Stimulated activated CD4-positive, alpha-beta T cell treated with anti-CD3 and anti-CD28 coated beads, TNF-alpha, amount 100 ng/mL, for 4 hours (primary cell): ENCODE measurements at places on chromosomes 1 and 21.

GRCh38 chr1:178630417-178630816, 94.6 kb upstream of the RALGPS2 start:
- DNase-seq = no peak

GRCh38 chr1:101282314-101283038, 45.7 kb downstream of the S1PR1 start:
- DNase-seq = no peak

DNA sequence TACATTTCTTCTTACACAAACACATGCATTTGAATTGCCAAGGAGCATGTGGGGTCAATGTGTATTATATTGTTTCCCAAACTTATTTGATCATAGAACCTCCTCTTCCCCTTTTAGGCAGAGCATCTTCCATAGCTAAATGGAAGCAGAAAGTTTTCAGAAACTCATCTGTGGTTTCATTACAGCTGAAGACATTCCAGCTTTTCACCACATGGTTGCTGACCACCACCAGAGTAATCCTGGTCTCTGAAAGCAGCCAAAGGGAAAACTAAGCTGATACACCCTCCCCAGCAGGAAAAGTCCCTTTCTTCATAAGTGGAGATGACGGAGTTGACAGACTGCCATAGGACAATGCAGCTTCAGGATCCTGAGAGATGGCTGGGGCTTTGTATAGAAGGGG, 30.2 kb upstream of the OTUD3 start:
- no peak for DNase-seq

GRCh38 chr1:167514288-167514687, 4.0 kb downstream of the CD247 start:
- DNase-seq = no peak

GRCh38 chr21:32406405-32406804, 6.1 kb upstream of the EVA1C start:
- DNase-seq = no peak

DNA sequence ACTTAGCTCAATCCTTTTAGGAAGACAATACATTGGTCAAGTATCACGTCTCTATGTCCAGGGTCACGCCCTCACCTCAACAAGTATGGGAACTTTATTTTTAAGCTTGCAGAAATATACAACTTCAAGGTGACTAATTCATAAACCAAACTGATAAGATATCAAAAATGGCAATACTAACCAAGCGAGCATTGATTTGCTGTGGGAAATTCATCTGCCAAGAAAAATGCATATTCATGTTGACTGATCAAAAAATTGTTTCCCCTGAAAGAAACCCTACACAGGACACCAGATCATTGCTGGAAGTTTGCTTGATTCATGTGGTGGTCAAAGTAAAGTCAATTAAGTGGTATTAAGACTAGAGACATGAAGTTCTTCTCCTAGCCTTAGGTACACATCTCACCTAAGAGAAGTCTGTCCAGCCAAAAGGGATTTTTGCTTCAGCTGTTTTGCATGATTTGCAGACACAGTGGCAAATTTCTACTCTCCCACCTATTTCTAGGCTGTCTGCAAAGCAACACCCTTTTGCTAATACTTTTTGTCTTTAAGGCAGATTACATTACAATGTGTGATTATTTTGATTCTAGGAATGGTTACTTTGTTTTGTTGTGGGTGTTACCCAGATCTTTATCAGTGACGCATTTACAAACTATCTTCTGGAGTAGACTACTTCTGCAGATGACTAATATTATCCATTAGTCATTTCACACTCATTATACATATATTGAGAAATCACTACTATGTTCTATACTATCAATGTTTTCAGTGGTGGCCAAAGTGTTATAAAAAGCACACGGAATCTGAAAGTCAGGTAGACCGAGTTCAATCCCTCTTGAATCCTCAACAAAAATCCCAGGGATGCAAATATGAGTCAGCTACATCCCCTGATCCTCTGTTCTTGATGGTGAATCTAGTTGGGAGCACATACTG, 12.4 kb downstream of the SAMSN1 start:
- DNase-seq = no peak

DNA sequence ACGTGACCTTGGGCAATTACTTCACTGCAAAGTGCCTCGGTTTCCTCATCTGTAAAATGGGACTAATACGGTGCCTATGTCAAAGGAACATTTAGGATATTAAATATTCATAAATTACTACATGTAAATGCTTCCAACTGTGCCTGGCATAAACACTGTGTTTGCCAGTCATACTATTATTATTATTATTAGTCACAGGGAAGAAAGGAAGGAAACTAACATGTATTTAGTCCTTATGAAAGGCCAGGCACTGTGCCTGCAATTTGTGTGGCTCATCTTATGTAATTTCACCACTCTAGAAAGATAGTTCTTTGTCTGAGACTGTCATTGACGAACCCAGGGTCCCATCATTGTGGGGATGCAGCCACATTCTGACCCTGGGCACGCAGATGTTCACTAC, 45.0 kb downstream of the EPHB2 start:
- no peak for DNase-seq

DNA sequence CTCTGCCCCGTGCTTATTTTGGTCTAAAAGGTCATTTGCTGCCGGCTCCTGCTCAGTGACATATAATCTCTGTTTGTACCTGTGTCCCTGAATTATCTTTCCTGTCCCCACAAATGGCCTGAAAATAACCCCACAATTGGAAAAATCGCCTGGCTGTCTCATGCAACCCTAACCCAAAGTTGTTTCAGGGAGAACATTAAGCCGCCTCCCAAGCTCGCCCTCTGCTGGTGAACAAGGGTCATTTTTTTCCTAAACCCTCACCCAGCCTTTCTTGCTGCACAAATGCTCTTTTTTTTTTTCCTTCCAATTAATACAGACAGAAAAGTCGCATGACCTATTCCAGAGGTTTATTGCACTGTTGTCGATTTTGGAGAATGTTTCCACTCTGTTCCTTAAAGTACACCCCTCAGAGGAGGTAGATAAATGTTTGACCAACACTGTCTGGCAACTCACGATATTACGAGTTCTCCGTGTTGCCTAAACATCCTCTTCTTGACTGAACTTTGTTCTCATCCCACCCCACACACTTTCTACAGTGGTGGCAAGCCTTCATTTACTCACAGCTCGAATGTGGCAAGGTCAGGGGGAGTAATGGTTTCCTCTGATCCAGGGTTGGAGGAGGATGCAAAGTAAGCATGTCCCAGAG, 148.7 kb downstream of the ZZZ3 start:
- peak; percentile 6 for DNase-seq

- no peak for DNase-seq
Observed at GRCh38 chr1:161427733-161428516, 60.2 kb upstream of the CFAP126 start.

GRCh38 chr1:226565476-226565875, 16.9 kb downstream of the STUM start:
- DNase-seq = no peak

DNA sequence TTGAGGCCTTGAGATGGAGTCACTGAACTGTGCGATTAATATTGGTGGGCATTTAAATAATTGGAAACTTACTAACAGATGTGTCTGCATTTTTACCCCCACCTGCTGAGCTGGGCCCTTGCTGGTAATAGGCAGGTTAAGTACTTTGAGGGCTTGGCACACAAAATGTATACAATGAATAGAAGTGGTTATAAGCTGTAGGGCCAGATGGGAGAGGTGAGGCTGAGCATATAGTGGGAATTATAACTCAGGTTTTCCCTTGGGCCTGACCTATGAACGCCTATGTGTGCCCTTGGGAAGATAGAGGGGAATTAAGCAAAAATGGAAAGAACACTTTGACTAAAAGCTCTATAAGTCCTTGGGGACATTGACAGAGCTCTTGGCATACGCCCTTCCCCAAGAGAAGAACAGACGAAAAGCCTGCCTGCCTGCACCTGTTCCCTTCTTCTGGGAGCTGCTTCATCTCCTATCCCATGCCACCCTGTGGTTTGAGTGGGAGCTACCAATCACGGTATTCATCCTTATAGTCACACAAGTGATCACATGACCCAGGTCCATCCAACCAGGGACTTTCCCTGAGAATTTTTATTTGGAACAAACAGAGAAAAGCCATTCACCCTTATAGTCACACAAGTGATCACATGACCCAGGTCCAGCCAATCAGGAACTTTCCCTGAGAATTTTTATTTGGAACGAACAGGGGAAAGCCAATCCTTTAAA, 260.7 kb upstream of the CSF3R start:
- no peak for DNase-seq

- DNase-seq = no peak
Observed at GRCh38 chr21:36135391-36136102, 668 bp downstream of the CBR3 start.

GRCh38 chr1:226867461-226868054, 2.9 kb upstream of the PSEN2 start:
- no peak for DNase-seq

DNA sequence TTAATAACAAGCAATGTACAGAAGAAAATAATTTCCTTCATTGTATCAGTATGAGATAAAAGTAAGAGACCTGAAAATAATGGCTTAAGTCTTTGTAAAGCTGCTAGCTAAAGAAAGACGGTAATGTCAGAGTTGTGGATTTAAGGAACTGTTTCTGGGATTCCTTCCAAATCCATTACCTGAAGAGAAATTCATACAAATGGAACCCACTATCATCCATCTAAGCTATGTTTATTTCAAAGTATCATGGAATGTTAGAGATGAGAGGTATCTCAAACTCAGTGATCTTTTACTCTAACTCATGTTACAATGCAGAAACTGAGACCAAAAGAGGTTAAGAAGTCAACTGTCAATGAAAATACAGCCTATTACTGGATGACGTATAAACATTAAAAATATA, 197.7 kb downstream of the DENND1B start:
- DNase-seq = no peak

DNA sequence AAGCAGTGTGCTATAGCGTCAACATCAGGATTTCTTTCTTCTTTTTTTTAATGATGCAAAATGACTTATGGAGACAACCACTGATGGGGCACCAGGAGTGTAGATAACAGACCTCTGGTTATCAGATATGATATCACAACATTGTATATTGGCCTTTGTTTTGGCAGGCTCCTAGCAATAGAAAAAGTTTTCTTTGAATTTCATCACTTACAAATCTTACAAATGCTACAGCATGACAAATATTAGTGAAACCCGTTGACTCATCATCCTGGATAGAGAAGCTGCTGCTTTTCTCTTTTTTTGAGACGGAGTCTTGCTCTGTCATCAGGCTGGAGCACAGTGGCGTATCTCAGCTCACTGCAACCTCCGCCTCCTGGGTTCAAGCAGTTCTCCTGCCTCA, 92.9 kb downstream of the LTN1 start:
- no peak for DNase-seq

DNA sequence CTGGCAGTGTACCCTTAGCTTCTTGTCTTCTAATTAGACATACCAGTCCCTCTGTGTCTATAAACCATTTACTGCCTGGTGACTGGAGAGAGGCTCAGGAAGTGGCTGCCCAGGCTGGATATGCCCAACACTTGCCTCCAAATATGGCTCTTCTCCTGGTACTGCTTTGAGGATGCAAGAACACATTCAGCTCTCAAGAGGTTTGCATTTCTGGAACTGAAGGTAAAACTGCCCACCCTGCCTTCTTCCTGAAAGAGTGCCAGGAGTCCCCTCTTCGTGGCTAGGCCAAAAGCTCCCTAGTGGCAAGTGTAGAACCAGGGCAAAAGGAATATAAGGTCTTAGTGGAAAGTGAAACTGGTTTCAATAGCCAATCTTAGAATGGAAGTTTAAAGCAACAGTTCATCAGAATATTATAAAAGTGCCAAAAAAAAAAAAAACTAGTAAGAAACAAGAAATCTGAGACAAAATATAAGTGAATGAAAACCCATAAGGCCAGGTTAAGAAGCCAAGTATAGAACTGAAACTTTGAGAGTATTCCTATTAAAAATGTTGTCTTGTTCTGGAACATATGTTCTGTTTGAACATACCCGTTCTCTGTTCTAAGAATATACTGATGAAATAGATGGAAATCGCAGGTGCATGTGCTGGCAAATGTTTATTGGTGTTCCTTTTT, 77.2 kb upstream of the CTTNBP2NL start:
- no peak for DNase-seq

- no peak for DNase-seq
Observed at GRCh38 chr21:14121719-14122118, 89.0 kb downstream of the LIPI start.

GRCh38 chr1:9062021-9062471, 7.4 kb downstream of the SLC2A5 start:
- DNase-seq = no peak

GRCh38 chr1:220927442-220927841, 48.2 kb downstream of the HLX start:
- DNase-seq = no peak

DNA sequence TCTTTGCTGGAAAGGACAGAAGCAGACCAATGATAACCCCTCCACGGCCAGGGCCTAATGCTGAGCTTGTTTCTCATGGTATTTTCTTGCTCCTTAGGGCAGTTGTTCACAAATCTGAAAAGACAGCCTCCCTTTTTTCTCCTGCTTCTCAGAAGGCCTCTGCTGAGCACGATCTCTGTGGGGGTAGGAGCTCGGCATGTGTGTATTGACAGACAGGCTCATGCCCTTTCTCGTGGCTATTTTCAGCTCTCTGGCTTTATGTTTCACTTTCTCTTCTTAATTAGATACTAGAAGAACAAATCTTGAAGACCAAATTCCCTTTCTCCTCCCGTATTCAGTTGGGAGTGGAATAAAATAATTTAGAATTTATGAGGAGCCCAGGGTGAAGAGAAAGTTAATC, 768 bp upstream of the RIIAD1 start:
- no peak for DNase-seq

DNA sequence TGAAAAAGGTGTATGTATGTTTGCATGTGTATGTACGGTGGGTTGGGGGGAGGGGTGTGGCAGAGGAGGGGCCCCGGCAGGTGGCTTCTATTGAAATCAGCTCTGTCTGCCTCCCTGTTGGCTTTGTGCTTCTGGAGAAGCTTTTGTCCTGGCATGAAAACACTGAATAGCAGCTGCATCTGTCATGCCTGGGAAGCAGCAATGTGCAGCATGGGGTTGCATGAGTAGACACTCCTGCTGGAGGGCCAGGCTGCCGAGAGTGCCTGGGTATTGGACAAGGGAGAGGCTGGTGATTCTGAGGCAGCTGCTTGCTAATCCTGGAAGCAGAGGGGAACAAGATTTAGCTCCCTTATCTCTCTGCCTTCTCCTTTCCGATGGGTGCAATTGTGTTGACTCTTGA, 20.5 kb downstream of the MAPKAPK2 start:
- DNase-seq = no peak

DNA sequence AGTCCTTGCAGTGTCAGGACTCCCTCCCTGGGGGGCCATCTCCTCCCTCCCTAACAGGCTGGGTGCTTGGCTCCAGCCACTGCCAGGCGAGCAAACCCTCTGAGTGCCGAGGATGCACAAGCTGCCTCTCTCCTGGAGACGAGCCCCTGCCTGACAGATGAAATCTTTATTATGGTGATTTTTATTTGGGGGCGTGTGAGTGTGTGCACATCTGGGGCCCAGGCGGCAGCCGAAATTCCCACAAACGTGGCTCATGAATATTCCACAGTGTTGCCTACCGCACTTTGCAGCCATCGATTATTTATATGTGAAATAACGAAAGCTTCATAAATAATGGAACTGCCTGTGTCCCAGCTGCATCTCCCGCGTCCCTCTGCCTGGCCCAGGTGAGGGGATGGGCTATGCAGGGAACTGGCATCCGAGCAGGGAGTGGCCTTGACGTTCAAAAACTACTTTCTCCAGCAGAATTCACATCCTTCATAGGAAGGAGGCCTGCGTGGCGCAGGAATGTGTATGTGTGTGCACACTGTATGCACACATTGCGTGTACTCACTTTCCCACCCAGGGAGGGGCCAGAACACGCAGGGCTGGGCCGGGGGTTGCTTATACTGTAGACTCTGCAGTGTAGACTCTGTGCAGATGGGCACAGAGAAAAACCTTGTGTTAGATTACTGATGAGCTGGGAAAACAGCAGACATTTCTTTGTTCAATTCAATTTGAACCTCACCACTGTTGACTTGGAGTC, 73.1 kb downstream of the UBIAD1 start:
- no peak for DNase-seq
